ENCODE measurements at places on chromosomes 2 and 18.

DNA sequence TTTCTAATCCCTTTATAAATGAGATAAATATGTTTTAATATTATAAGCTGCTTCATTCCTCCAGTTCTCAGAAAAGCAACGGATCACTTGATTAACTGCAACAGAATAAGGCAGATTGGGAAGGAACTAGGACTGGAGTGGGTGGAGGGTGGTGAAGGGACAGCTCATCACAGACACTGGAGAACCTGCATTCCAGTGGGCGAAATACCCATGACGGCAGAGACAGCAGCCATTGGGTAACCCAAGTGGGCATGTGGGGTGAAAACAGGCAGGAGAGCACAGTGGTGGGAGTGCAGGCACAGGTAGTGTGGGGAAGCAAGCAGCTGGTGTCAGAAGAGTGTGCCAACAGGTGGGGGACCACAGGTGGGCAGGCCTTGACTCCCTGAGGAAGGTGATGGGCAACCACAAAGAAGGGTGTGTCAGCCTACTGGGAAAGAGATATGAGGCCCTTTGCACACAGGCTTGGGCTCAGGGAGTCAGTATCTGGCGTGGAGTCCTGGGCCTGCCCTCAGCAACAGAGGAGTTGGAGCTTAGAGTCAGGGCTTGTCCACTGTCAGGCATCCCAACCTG is 27.2 kb downstream of the DPYSL5 start:
- peak; percentile 69 for DNase-seq

DNA sequence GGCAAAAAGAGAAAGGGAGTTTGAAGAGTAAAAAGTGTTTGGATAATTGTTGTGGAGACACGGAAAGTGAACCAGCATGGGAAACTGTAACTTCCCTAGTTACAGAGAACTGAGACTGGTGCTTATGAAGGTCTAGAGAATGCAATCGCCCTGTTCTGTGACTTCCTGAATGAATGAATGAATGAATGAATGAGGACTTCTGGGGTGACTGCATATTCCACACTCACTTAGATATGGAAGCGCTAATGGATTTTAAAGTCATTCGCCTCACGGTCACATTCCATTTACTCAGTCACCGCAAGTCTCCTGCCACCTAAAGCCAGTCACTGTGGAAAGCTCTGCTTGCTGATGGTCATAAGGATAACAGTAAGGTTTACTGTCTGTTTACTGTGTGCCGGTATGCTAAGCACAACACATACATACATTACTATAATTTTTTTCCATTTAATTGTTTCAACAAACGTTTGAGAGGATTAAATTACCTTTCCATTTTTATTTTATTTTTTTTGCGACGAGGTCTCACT is 138.2 kb downstream of the CABLES1 start:
- no peak for DNase-seq

- no peak for DNase-seq
These were observed 203.3 kb downstream of the TFCP2L1 start for GRCh38 chr2:121081701-121082100.

- no peak for DNase-seq
These were observed 36.0 kb upstream of the WIPF1 start for GRCh38 chr2:174633623-174633930.

DNA sequence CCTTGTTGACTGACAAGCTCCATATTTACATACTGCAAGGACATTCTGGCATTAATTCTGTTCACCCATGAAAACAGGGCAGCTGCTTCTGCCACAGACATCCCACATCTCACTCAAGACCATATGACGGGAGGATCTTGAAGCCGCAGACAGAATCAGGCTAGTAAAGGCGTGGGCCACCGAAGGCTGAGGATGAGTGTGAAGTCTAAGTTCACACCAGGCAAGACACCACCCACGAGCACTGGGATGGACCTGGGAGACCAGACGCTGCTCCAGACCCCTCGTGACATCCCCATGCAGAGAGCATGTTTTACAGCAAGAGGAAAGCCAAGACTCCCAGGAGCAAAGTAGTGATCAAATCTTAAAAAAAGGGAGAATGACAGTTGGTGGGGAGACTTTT is 3.2 kb downstream of the FHL2 start:
- DNase-seq, result no peak

GRCh38 chr2:62587592-62587991 is 81.6 kb upstream of the TMEM17 start:
- DNase-seq, result no peak

GRCh38 chr2:25618676-25619075 is 54.7 kb downstream of the DTNB start:
- DNase-seq, result no peak

GRCh38 chr2:198006733-198007132 is 202.3 kb downstream of the PLCL1 start:
- DNase-seq, result no peak

DNA sequence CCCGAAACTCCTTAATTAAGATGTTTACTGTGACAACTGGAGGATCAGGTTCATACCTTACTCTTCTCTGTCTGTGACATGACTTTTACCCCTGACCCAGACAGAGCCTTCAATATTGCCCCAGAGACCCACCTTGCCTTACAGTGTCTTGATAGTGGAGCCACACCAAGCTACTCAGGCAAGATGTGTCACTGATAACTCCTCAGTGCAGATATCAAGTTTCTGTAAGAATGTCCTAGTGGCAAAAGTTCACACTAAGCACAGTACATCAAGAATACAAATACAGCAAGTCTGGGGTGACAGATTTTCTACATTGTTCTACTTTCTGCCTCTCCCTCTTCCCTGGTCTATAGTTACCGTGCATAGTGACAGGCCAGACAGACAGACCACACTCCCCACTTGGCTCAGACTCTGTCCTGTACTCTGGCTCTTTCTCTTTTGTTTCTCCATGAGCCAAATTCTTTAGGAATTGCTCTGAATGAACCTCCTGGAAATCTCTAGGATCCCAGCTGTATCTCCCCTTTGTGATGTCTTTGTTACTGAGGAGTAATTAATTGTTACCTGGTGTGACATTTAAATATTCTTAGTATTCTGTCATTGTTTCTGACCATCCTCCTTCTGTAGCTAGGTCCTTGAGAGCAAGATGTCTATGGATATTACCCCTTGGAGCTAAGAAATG is 24.1 kb upstream of the APOB start:
- DNase-seq, result no peak

DNA sequence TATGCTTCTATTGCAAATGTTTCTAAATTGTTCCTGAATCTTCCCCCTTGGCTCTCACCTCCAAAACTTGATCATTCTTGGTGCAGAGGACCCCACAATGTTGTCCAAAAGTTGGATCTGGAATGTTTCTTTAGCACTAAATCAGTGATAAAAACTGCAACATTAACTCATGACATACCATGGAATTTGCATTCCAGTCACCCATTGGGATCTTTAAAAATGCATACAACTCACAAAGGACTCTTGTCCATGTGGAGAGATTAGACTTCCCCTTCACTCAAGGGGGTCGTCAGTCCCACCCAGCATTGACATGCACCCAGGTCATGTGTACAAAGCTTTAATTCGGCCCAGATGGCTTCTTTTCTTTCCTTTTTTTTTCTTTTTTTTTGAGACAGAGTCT is 169.3 kb downstream of the SETBP1 start:
- DNase-seq, result no peak

- DNase-seq, result no peak
These were observed 64.6 kb downstream of the CD226 start for GRCh38 chr18:69882965-69883668.

DNA sequence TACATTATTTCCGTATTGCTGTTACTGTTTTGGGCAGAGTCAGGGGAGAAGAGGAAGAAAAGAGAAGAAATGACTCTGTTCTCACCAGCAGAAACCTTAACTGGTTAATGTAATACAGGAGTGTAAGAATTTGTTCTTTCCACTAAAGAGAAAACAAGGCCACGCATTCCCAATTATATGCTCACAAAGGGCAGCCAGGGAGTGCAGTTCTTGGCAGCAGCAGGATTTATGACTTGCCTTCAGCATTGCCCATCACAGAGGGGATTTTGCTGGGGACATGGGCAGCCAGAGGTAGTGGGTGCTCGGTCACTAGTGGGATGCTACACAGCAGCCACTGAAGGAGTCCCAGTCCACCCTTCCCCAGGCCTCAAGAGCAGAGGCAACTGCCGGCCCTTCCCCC is 18.4 kb downstream of the MREG start:
- no peak for DNase-seq

DNA sequence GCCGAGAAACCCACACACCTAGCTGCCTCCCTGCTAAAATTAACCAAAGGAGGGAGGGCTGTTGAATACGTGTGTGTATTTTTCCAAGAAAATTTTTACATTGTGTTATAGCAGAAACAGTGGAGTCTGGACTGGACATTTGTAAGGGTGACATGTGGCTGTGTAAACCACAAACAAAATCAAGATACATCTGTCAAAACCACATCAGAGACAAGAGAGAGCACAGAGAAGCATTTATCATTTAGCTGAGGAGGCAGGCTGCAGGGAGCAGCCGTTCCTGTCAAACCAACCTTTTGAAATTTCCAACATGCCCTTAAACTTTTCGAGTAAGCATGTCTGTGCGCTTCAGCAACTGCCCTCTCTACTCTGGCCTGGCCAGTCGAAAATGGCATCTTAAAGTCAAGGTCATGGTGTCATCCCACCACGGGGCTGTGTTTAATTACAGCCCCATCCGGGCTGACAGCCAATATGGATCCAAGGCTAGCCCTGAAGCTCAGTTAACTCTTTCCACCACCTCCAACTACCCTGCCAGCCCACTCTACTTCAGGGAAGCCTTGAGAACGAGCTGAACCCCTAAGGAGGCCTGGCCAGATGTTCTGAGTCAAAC is 8.4 kb downstream of the BCL11A start:
- no peak for DNase-seq

DNA sequence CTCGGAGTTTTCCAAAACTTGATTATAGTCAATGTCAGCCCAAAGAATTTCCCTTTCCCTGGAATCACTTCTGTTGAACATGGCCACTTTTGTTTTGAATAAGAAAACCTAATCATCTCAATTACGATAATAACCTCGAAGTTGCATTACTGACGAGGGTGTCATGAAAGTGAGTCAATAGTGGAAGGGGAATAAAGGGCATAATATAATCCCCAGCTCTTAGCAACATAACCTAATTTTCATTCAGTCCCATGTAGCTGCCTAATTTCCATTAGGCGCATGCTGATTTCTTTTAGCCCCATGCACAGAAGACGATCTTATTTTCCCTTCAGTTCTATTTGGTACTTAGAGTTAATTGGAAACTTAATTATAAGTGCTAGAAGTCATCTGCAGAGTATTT is 51.1 kb upstream of the RAPH1 start:
- no peak for DNase-seq

GRCh38 chr2:102103992-102104871 is 38.3 kb upstream of the IL1R1 start:
- no peak for DNase-seq

DNA sequence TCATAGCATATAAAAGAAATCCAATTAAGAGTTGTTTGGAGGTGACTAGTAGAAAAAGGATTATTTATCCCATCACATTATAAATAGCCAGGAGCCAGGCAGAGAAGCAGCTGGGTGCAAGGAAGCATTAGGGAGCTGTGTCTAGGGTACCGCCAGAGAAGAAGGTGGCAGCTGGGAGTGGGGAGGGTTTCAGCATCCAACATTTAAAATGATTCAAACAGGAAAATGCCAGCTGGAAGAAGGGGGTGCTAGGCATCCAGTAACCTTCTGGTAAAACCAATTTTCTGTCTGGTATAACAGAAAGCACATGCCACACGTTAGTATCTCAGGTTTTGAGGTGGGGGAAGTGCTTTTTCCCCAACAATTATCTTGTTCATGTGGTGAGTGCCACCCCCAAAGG is 452.4 kb downstream of the ZEB2 start:
- DNase-seq, result no peak

GRCh38 chr2:85353876-85354285 is 447 bp downstream of the RETSAT start:
- no peak for DNase-seq

DNA sequence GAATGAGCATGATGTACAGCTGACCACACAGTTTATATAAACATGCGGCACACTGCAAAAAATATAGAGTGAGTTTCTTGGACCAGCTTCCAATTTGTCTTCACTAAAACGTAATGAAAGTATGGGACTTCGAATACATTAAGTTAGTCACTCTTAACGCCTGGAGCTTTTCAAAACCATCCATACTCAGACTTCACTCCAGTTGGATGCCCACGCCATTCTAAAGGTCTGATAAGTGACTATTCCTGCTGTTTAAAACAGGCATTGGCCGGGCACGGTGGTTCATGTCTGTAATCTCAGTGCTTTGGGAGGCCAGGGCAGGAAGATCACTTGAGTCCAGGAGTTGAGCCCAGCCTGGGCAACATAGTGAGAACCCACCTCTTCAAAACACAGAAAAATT is 84.6 kb downstream of the MYL12B start:
- DNase-seq, result no peak

DNA sequence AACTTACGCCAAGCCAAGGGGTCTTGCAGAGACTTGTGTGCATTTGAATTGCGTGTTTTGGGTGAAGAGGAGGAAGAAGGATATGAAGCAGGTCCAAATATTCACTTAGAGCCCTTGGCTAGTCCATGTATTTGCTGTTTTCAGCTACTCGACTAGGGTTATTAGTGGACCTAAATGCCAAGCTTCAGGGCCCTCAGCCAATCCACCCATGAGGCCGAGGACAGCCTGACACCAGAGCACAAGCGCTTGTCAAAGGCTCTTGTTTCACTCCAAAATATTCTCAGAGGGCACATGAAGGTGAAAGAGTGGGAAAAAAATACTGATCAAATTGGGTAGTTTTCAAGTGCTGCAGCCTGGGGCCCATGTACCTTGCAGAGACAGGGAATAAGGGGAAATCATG is 174.8 kb upstream of the ACAA2 start:
- no peak for DNase-seq

DNA sequence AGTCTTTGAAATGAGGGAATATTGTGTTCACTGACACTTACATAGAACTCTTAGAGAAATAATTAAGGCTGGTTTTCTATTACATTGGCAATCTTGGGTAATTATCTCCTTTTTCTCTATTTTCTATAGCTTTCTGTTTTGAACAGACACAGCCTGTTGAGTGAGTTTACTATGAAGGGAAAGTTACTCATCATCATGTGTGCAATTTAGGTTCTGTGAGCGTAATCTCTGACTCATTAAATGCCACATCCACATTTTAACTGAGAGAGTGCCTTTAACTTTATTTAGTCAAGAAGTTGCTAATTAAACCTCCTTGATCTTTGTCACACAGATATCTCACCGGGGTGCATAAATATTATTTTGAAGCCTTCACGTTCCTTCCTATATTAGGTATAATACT is 174.0 kb upstream of the SLC8A1 start:
- no peak for DNase-seq

- DNase-seq, result no peak
These were observed 650 bp downstream of the ORMDL1 start for GRCh38 chr2:189783451-189783926.
